ENCODE measurements at places on chromosomes 5 and 9. TPM values are rescaled to one million over a fixed set of nuclear protein-coding genes. Genes with fewer than 3 reads are reported as not detected.

DNA sequence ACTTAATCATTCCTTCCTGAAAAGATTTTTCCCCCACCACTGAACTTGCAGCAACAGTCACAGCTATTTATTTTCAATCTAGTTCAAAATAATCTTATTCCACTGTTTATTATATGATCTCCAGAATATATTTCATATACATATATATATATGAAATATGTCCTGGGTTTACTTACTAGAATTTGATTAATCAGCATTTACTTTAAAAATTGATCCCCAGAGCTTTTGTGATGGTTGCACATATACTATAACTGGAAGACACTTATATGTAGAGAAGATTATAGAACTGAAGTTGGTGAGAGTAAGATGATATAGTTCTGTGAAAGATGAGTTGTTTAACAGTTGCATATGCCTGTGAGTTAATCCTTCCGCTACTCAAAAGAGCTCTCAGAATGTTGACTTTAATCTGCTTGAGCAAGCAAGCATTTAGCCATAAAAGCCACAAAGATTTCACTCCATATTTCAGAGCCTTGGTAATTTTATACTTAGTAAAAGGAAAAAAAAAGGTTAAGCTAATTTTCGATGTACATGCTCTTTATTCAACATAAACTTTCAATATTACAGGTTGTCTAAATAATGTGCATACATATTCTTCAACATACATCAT is 399.3 kb upstream of the CDH9 start:
- peak; percentile 56 for DNase-seq

DNA sequence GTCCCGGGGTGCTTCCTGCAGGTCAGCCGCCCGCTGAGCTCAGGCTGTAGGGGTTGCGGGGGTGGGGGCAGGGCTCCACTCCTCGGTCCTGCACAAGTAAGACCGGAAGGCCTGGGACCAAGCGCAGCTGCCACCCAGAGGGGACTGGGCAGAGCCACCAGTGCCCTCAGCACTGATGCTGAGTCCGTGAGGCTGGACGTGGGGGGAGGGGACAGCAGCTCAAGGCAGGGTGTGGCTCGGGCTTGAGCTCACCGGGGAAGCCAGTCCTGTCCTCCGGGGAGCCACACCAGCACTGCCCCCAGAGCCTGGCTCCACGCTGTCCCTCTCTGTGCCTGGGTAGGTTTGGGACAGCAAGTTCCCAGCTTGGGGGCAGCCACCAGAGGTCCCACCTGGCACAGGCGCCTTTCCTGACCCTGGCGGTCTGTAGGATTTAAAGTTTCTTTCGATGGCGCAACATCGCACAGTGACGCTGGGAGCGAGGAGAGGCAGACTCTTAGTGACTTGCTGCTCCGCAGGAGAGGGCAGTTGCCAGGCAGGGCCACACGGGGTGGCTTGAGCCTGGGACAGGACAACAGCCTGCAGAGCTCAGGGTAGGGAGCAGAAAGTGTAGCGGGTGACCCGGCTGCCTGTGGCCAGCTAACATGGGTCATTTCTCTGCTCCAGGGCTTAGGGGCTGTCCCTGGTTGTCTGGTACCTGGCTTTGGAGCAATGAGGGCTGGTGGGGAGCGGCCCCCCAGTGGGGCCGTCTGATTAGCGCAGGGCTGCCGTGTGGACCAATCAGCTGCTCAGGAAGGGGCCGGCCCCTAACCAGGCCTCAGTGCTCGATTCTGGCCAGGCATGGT is 5.7 kb downstream of the LCN1 start:
- no peak for DNase-seq

- DNase-seq = no peak
These were observed 268.6 kb upstream of the PTGER4 start for GRCh38 chr5:40410964-40411635.

DNA sequence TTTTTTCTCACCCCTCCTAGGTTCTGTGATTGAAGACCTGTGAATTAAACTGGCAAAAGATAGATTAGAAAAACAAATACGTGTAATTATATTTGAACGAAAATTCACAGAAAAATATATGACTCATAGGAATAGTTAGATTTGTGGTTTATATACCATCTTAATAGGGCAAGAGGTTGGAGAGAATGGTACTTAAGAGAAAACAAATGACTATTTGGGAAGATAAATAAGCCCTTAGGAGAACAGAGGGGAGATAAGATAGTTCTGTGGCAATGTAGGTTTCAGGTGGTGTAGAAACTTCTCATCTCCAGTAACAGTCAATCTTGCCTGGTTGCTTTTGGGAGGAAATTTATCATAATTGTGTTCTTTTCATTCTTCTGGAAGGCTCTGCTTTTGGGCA is 122.0 kb downstream of the PRDM9 start:
- DNase-seq = no peak

- DNase-seq = no peak
These were observed 62.4 kb downstream of the MAT2B start for GRCh38 chr5:163567811-163568210.

GRCh38 chr5:124461941-124462340 is 284.5 kb downstream of the ZNF608 start:
- DNase-seq = no peak

DNA sequence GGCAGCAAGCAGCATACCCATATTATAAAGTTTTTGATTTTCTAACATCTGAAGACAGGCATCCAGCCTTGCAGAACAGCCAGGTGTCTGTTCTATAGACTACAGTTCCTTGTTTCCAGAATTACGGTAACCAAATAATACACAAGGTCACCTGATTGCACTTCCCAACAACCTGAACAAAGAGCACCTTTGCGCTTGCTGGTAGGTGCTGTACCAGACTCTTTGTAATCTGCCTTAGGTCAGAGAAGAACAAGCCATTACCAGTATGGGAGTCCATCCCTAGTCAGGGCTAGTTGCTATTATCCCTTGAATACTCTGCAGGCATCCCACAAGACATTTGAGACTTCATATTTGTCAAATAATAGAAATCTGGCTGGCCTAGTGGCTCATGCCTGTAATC is 256.2 kb downstream of the ARRDC3 start:
- no peak for DNase-seq

- no peak for DNase-seq
These were observed 27.3 kb upstream of the STC2 start for GRCh38 chr5:173355561-173355960.

GRCh38 chr5:109553846-109554245 is 135.9 kb upstream of the MAN2A1 start:
- no peak for DNase-seq

DNA sequence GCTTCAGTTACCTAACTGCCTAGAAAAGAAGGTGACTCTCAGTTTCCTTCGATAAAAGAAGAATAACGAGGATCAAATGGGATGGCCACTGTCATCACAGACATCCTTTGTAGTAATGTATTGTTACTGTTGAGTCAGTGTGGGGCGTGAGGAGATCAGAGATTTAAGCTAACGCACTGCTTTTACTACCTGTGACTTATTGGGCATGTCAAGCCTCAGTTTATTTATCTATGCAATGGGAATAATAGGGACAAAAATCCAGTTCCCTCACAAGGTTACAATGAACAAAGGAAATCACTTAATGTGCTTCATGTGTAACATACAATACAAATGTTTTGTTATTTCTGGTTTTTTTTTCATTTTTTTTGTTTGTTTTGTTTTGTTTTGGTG is 255 bp upstream of the TRPM6 start:
- no peak for DNase-seq

DNA sequence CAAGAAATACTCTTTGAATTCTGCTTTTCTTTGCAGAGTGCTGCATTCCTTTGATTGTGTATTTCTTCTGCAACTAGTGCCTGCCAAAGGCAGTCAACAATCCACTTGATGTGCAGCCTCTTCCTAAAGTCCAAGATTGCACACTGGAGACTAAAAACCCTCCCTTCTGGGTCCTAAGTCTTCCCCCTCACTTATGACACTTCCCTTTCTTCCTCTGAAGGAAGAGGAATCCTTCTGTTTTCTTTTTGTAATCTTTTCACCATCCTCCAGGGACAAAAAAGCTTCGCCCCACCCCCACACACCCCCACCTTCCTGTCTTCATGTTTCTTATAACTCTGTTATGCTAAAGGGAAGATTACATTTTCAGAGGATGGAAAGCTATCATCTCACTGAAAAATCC is 39.9 kb downstream of the WDR36 start:
- DNase-seq = no peak

DNA sequence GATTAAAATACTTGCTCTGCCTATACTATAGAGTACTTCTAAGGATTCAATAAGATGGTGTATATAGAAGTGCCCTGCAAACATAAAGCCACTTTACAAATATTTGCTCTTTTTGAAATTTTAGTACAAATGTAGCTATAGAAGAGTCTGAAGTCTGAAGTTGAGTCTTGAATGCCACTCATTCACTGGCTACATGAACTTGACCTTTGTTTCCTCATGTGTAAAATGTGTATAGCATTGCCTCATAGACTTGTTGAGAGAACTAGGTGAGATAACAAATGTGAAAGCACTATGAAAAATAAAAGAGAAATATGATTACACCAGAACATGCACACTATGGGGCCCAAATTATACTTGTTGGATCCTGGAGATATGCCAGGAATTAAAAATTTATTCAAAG is 244.7 kb downstream of the SEC61B start:
- DNase-seq = no peak

- no peak for DNase-seq
These were observed 919.8 kb upstream of the EDIL3 start for GRCh38 chr5:85304524-85304923.

- DNase-seq = no peak
These were observed 5.1 kb downstream of the SLC6A3 start for GRCh38 chr5:1440098-1440493.

DNA sequence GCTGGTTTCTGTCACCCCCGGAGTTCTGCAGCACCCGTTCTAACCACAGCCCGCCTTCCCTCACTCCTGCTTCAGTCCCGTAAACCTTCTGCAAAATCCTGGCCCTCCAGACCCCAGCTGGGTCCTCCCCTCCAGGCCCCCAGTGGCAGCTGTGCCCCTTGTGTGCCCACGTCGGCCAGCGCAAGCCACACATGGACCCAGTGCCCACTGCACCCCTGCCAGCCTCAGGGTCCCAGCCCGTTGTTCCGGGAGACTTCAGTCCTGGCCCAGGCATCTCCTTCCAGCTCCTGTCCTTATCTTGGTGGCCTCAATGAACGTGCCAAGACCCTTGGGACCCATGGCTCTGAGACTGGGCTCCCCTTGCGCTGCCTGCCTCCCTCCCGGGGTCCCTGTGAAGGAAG is 43.2 kb downstream of the EXD3 start:
- no peak for DNase-seq

DNA sequence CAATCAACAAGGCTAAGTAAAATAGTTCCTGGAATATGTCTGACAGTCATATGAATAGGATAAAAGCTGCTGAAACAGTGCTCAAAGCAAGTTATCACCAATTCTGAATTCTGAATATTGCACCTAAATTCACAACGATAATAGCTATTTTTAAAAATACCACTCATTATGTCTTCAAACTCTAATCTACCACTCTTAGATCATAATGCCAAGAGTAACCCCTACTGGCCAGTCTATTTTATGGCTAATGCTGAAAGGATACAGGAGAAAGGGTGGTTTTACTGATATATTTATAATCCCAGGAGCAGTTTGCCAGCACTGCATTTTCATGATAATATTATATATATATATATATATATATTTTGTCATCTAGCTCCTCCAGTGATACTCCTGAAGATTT is 232.8 kb downstream of the PDE4D start:
- DNase-seq = no peak

GRCh38 chr9:73167614-73168013 is 15.9 kb downstream of the ANXA1 start:
- DNase-seq = no peak

DNA sequence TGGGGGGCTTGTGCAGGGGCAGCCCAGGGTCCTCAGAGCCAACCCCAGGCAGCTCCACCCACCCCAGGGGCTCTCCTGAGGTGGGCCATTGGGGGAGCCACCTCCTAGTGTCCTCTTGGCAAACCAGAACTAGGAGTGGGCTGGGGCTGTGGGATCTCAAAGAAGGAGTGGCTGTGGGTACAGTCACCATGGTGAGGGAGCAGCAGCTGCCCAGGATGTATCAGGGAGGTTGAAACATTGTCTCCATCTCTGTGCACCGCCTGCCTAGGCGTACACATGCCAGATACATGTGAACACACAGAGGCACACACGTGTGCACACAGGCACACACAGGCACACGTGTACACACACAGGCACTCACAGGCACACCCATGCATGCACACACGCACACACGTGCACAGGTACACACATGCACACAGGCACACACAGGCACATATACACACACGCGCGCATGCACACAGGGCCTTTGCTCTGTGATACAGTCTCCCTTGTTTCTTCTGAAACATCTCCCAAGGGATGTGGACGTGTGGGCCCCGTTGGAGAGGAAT is 10.7 kb downstream of the LCN12 start:
- DNase-seq = no peak

DNA sequence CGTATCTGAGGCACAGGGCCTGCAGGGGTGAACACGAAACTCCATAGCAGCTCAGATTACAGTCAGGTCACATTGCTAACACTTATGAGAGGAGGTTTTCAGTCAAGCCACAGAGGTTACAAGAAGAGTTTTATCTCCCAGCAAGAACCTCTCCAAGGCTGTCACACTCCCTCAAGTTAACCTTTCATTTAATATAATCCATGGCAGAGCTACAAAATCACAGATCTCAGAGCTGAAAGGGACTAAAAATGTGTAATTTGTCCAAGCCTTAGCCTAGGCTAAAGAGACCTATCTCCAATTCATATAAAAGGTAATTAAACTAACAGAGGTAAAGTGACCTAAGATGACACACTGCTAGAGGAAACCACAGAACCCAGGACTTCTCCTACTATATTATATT is 57.2 kb downstream of the MLANA start:
- DNase-seq = no peak

GRCh38 chr5:9392625-9393024 is 153.2 kb downstream of the SEMA5A start:
- no peak for DNase-seq

- no peak for DNase-seq
These were observed 96.3 kb downstream of the ZNF608 start for GRCh38 chr5:124650147-124650561.

GRCh38 chr5:40568548-40568947 is 111.2 kb upstream of the PTGER4 start:
- DNase-seq = no peak

DNA sequence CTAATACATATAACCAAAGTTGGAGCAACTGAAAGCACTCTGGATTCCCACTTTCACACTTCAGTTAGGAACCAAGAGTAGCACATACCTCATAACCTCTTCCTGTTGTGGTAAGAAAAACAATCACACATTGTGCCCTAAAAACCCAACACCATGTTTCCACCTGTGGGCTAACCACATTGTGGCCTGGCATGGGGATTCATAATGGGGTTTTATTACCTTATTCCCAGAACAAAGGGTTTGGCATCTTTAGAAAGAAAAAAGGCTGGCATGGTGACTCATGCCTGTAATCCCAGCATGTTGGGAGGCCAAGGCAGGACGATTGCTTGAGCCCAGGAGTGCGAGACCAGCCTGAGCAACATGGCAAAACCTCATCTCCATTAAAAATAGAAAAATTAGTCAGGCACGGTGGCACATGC is 60.6 kb downstream of the HSD17B3 start:
- peak; percentile 18 for DNase-seq

The ANKRD20A1 gene
- 0.17 TPM for total RNA-seq

The GMCL2 gene
- total RNA-seq = not detected

The S100Z gene
- total RNA-seq = not detected

The OR1J4 gene
- not detected for total RNA-seq

The GPR21 gene
- not detected for total RNA-seq

The ENTREP1 gene
- 0.87 TPM for total RNA-seq

The UNC5A gene
- 1.2 TPM for total RNA-seq
